Vein endothelial cell (primary cell): ENCODE measurements at places on chromosomes 1 and 21. TPM values are rescaled to one million over a fixed set of nuclear protein-coding genes. Genes with fewer than 3 reads are reported as not detected.

CHODL gene
- total RNA-seq: 0.10 TPM in 1 of 2 replicates, not detected in the other

LDLRAD1 gene
- not detected in 2 replicates for total RNA-seq

GNG4 gene
- total RNA-seq: 0.19 TPM in 1 of 2 replicates, not detected in the other

MAN1C1 gene
- total RNA-seq: 4.3 and 6.2 TPM in 2 replicates

SV2A gene
- 0.67 and 3.3 TPM in 2 replicates for total RNA-seq

DMRTA2 gene
- total RNA-seq: not detected in 2 replicates

GSTM1 gene
- total RNA-seq: 20.6 TPM in 1 of 2 replicates, not detected in the other

VANGL1 gene
- total RNA-seq: 19.3 and 22.4 TPM in 2 replicates

TEDDM1 gene
- not detected in 2 replicates for total RNA-seq

AADACL3 gene
- total RNA-seq: not detected in 2 replicates

SIPA1L2 gene
- total RNA-seq: 12.7 and 19.9 TPM in 2 replicates

TFAP2E gene
- total RNA-seq: 0.19 TPM in 1 of 2 replicates, not detected in the other

CD48 gene
- total RNA-seq: not detected in 2 replicates

NUP210L gene
- under 0.01 and 0.10 TPM in 2 replicates for total RNA-seq

TMEM9 gene
- total RNA-seq: 32.7 and 46.7 TPM in 2 replicates

FAM177B gene
- not detected in 2 replicates for total RNA-seq

MTF2 gene
- total RNA-seq: 39.8 and 40.8 TPM in 2 replicates

KRTAP19-6 gene
- total RNA-seq: not detected in 2 replicates

C1orf74 gene
- 3.0 and 3.3 TPM in 2 replicates for total RNA-seq

TCHH gene
- total RNA-seq: not detected in 2 replicates

ASAP3 gene
- total RNA-seq: 12.7 and 15.7 TPM in 2 replicates

ACADM gene
- 25.2 and 37.7 TPM in 2 replicates for total RNA-seq

PLXNA2 gene
- total RNA-seq: 171 and 175 TPM in 2 replicates

KRTAP26-1 gene
- total RNA-seq: not detected in 2 replicates

RXRG gene
- not detected in 2 replicates for total RNA-seq

ADORA1 gene
- total RNA-seq: not detected in 2 replicates

EGLN1 gene
- 58.5 and 69.6 TPM in 2 replicates for total RNA-seq

BGLAP gene
- total RNA-seq: 0.19 and 0.33 TPM in 2 replicates

BNIPL gene
- not detected in 2 replicates for total RNA-seq

ZMYM4 gene
- 50.0 and 54.1 TPM in 2 replicates for total RNA-seq

AGPAT3 gene
- total RNA-seq: 50.5 and 60.4 TPM in 2 replicates

DRAXIN gene
- 0.33 and 0.96 TPM in 2 replicates for total RNA-seq

ZCCHC17 gene
- 28.7 and 39.1 TPM in 2 replicates for total RNA-seq

GUCA2B gene
- not detected in 2 replicates for total RNA-seq

LHX8 gene
- total RNA-seq: not detected in 2 replicates

SLAMF7 gene
- not detected in 2 replicates for total RNA-seq

CD53 gene
- total RNA-seq: not detected in 2 replicates

STUM gene
- total RNA-seq: under 0.01 TPM in 1 of 2 replicates, not detected in the other

NBPF4 gene
- not detected in 2 replicates for total RNA-seq

CYP4B1 gene
- not detected in 2 replicates for total RNA-seq

REG4 gene
- not detected in 2 replicates for total RNA-seq

C21orf58 gene
- total RNA-seq: 3.6 and 6.0 TPM in 2 replicates

NBPF20 gene
- 1.6 and 2.9 TPM in 2 replicates for total RNA-seq

RSPH1 gene
- 0.19 TPM in 1 of 2 replicates, not detected in the other for total RNA-seq

OLFML3 gene
- total RNA-seq: 3.7 and 4.6 TPM in 2 replicates

CRNN gene
- total RNA-seq: not detected in 2 replicates

ANGPTL7 gene
- total RNA-seq: not detected in 2 replicates
